ENCODE measurements at places on chromosomes 2 and 18.

DNA sequence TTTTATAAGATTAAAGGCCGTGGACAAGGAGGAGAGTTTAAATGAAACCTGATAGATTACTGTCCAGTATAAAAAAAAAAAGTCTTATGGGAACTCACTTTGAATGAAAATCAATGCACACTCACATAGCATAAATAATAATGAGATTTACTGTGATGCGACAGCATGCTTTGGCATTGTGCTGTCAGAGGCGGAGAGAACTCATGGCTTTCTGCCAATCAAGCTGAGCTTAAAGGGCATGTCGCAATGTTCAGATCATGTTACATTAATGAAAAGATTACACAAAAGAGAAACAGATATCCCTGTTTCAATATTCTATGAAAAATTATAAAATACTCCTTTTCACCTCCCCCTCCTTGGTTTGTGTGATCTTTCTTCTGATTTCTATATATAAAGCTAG, 310.8 kb downstream of the ERBB4 start:
- peak; percentile 51 for DNase-seq

DNA sequence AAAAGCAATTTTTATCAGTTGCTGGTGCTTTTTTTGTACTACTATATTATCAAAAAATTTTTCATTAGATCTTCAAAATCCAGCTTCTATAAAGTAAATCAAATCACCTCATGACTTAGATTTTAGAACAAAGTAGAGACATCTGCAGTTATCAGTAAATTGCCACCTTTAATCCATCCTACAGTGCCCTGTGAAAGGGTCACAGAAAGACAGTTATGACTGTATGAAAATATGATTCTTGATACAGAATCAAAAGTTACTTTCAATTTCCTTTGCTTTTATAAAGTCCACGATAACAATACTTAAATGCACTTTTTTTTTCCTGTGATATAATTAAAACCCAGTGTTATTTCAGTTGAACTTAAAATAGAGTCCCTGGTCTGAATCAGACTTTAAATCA, 61.4 kb downstream of the PRPF40A start:
- DNase-seq: no peak

GRCh38 chr2:33314541-33314940, 161.9 kb upstream of the RASGRP3 start:
- no peak for DNase-seq

GRCh38 chr2:226953206-226953605, 117.4 kb downstream of the RHBDD1 start:
- no peak for DNase-seq

- no peak for DNase-seq
These were observed 31.9 kb upstream of the MYO1B start for GRCh38 chr2:191213333-191213732.

GRCh38 chr18:35059280-35059927, 18.2 kb downstream of the MAPRE2 start:
- DNase-seq: no peak

GRCh38 chr18:12749121-12749520, 46.3 kb downstream of the PSMG2 start:
- DNase-seq: no peak

GRCh38 chr2:80187156-80187555, 117.4 kb downstream of the LRRTM1 start:
- no peak for DNase-seq

GRCh38 chr18:50656841-50657470, 97.1 kb downstream of the MAPK4 start:
- DNase-seq: no peak

DNA sequence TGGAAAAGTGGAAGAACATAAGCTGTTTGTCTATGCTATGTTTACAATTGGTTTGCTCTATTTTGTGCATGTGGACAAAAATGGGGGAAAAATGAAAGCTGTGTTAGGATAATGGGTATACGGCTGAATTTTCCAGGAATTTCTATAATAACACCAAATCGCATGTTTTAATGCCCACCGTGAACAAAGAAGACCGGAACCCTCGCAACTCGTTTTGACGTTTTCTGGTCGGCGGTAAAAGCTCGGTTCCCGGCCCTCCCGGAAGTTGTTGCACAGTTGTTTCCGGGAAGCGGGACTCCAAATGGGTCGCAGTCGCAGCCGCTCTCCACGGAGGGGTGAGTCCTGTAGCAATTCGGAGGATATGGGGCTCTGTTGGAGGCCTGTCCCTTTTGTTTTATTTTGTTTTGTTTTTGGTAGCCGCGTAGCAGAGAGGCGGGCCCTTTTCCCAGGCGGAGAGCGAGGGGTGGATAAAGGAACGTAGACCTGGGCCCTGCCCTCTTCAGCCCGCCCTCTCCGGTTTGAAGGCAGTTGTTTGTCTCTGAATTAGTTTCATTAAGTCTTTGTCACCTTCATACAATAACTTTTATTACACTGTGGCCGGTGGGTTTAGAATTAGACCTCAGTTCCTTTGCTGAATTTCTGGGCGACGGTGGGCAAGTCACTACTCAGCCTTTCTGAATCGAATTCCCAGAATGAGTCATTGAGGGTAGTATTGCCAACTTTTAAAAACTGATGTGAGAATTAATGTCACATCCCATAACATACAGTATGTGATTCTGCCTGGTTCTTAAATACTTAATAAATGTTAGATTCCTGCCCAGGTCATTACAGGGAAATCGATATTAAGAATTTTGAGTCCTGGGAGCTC, at the start of gene SNRNP27:
SNRNP27 (plus strand) TSS at position 273 of the 868 bp plus-strand sequence; CDS start at position 302, 29 bp downstream.
- no peak for DNase-seq

- DNase-seq: no peak
These were observed 202.6 kb downstream of the HRH4 start for GRCh38 chr18:24663026-24663425.

- DNase-seq: no peak
These were observed 480.7 kb upstream of the TCF4 start for GRCh38 chr18:56068701-56069100.

GRCh38 chr18:79248495-79249060, 147.2 kb upstream of the NFATC1 start:
- DNase-seq: no peak

GRCh38 chr2:233857511-233858141, 3.3 kb upstream of the HJURP start:
- DNase-seq: peak; percentile 22

DNA sequence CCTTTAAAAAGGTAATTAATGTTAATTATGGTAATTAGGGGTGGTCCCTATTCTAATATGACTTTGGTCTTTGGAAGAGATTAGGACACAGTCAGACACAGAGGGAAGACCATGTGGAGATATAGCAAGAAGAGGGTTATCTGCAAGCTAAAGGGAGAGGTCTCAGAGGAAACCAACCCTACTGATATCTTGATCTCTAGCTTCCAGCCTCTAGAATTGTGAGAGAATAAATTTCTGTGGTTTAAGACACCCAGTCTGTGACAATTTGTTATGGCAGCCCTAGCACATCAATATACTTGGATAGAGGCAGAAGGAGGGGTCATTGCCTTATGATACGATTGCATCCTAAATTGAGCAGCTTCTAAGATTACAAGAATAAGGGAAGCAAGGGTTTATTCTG, 21.3 kb upstream of the NT5C1B start:
- DNase-seq: no peak

- DNase-seq: no peak
These were observed 502 bp downstream of the EPAS1 start for GRCh38 chr2:46297546-46298271.

GRCh38 chr2:2575181-2575577, 244.1 kb upstream of the MYT1L start:
- DNase-seq: no peak

DNA sequence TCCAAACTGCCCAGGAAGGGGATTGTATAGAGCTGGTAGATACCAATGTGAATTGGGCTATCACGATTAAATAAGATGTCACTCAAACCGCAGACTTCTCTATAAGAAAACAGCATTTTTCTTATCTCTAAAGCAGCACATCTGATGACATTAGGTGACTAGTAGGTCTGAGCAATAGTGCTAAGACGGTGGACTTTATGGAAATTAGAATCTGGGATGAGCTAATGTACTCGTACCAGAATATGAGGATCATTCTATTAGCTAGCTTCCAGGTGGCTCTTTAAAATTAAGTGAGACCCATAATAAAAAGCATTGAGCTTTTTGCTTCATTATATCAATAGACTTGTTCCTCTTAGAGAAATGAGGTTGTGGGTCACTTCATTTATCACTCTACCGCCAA, 130.0 kb upstream of the MC4R start:
- DNase-seq: peak; percentile 2

- no peak for DNase-seq
These were observed 186.6 kb downstream of the NEDD4L start for GRCh38 chr18:58230438-58231179.

GRCh38 chr2:168848225-168848624, 42.0 kb downstream of the SPC25 start:
- DNase-seq: no peak

DNA sequence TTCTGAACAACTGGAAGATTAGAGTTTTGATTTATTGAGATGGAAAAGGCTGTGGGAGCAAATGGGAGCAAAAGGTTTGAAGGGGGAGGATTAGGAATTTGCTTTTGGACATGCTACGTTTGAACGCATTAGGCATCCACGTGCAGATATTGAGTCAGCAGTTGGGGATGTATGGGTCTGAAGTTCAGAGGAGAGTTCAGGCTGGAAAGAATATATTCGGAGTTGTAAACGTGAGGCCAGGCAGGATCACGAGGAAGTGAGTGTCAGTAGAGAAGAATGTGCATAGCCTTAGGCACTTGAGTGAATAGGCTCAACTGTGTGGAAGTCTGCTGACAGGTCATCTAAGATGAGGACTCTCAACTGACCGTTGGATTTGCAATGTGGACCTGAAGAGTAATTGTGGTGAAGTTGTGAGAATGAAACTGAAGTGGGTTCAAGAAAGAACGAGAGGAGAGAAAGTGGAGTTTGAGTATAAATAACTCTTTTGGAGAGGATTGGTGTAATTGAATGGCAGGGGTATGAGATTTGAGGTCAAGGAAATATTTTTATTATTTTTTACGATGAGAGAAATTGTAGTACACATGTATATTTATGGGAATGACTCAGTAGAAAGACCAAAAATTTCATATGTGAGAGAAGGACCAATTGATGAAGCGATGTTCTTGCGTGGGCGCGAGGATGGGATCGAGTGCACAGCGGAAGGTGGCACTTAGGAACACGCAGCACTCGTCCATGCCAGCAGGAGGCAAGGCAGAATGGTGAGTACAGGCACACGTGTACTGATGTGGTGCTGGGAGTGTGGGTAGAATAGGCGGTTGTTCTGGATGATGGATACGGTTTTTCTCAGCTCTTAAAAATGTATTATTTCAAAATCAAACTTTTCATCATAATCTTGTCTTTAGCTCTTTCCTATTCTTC, 40.5 kb upstream of the POLE4 start:
- DNase-seq: no peak

DNA sequence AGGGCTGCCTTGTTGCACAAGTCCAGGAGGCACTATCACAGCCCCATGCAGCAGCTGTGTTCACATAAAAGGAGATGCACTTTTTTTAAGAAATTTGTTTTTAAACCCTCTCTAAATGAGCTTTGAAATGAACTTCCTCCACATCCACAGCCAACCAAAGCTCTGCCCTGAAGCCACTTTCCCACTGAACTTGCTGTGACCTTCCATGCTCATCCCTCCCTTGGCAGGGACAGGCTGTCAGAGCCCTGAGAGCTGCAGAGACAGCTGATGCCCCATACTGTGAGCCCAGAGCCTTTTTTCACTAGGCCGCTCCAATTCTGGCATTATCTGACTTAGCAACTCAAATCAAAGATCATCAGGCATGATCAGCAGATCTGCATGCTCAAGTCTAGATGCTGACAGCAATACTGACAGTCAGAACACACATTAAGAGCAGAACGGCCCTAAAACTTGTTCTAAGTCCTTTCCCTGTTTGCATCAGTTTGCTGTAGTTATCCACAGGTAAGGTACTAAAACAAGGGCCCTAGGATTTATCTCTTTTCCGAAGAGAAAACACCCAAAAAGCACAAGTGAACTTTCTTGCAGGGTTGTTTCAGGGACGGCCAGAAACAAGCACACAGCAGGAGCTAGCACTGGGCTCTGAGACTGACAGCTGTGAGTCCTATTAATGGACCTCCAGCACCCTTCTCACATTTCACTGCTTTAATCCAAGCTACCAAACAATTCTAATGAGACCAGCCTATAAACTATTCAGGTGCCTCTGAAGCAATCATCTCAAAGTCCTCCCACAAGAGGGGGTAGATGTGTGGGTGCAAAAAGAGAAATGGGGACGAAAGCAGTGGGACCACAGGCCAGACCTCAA, 34.9 kb downstream of the RNU4ATAC start:
- no peak for DNase-seq

DNA sequence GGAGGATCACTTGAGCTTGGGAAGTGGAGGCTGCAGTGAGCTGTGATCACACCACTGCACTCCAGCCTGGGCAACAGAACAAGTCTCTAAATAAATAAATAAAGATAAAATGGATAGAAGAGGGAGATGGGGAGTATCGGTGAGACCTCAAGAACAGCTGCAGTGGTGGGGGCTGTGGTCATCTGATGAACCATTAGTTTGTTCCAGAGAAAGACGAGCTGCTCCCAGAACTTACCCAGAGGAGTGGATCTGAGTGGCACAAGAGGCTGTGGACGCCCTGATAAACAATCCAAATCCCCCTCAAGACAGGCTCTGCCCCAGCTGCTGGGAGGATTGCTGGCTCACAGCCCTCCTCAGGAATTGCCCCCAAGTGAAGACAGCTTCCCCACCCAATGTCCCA, 26.7 kb downstream of the TMEM127 start:
- DNase-seq: no peak

GRCh38 chr2:62362561-62362960, 143.4 kb downstream of the TMEM17 start:
- DNase-seq: no peak

GRCh38 chr18:6942742-6943141, 174.9 kb downstream of the LAMA1 start:
- DNase-seq: no peak
